SK-MEL-5 (cell line): ENCODE measurements at places on chromosomes 6 and 20. TPM values are rescaled to one million over a fixed set of nuclear protein-coding genes. Genes with fewer than 3 reads are reported as not detected.

- DNase-seq: no peak
These were observed 3.5 kb downstream of the LHFPL5 start for GRCh38 chr6:35808688-35809087.

The HFE gene
- 15.8 and 16.1 TPM in 2 replicates for total RNA-seq

DNA sequence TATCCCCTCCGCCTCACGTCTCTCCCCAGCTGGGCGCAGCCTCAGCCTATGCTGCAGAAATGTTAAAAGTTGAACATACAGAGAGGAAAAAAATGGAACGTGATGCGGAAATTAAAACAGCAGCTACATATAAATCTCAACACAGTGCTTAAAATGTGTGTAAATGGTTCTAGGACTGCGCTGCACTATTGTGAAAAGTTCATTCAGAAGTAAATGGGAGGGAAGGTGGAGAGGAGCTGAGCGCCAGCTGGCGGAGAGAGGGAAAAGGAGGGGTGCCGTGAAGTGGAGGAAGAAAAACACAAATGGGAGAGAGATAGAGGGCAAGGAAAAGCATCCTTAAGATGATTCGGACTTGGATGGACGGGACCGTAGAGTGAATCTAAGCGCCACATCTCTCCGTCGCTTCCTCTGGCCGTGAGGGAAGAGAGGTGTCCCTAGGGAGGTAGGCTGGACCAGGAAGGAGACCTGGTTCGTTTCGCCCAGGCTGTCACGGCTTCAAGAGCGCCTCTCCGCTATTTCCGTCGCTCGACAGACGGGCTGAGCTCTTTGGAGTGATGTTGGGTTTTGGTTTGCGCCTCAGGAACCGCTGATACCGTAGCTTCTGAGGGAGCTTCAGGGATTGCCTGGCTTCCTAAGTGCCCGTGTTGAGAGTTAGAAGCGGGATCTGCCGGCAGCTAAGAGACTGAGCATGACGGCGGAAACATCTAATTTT is 113.7 kb downstream of the TRIM27 start:
- DNase-seq: peak; percentile 53

The EBF4 gene
- 0.50 and 2.0 TPM in 2 replicates for total RNA-seq

- DNase-seq: no peak
These were observed 575.3 kb downstream of the FRK start for GRCh38 chr6:115485400-115485799.

- no peak for DNase-seq
These were observed 39.4 kb upstream of the HIVEP2 start for GRCh38 chr6:142984386-142984785.

DNA sequence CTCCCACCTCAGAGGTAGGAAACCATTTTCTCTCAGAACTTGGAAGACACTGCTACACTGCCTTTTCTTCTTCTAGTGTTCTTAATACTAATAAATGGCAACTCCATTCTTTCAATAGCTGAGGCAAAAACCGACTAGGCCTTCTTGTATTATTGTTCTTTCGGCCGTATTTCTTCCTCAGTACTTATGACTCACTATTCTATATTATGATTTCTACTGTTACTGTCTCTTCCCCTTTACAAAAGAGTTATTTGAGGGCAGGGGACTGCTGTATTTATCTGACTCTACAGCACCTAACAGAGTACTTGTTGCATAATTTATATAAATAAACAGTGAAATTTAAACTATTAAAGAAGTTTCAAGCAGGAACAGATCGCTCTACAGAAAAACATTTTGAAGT is 3.1 kb downstream of the DNAAF9 start:
- no peak for DNase-seq

The OR2B6 gene
- total RNA-seq: not detected in 2 replicates

- DNase-seq: no peak
These were observed 996 bp downstream of the DOK5 start for GRCh38 chr20:54476169-54477009.

GRCh38 chr6:127404133-127404532 is 55.1 kb downstream of the KIAA0408 start:
- no peak for DNase-seq

GRCh38 chr20:57654363-57654997 is 34.3 kb upstream of the ZBP1 start:
- peak; percentile 64 for DNase-seq

- DNase-seq: no peak
These were observed 489.8 kb upstream of the SOX4 start for GRCh38 chr6:21103626-21104224.

The RUNX2 gene
- 0.24 and 0.37 TPM in 2 replicates for total RNA-seq

GRCh38 chr6:160767647-160768019 is 65.6 kb downstream of the PLG start:
- no peak for DNase-seq

The SIRPB1 gene
- total RNA-seq: 0.98 and 1.8 TPM in 2 replicates

DNA sequence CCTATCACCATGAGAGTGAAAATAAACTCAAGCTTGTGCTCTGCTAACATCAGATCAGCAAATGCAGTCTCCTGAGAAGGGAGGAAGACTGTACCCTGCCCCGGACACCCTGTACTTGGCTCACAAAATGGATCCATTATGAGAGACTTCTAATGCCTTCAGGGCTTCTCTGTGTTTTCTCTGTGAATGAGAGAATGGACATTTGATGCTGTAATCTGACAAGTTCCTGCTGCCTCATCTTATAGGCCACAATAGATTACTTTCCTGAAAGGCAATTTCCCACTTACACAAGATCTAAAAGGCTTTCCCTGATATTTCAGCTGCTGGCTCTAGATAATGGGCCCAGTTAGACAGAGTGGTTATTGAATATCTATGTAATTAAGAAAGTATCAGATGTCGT is 117.2 kb downstream of the OTOR start:
- peak; percentile 96 for DNase-seq

GRCh38 chr6:13025893-13026499 is 302.3 kb downstream of the TBC1D7 start:
- DNase-seq: no peak

- DNase-seq: no peak
These were observed 98.5 kb downstream of the GJA10 start for GRCh38 chr6:89992818-89993217.

The ANGPT4 gene
- not detected in 2 replicates for total RNA-seq

The ACOT13 gene
- 27.6 and 34.1 TPM in 2 replicates for total RNA-seq

- no peak for DNase-seq
These were observed 500.1 kb upstream of the ID4 start for GRCh38 chr6:19337101-19337500.

DNA sequence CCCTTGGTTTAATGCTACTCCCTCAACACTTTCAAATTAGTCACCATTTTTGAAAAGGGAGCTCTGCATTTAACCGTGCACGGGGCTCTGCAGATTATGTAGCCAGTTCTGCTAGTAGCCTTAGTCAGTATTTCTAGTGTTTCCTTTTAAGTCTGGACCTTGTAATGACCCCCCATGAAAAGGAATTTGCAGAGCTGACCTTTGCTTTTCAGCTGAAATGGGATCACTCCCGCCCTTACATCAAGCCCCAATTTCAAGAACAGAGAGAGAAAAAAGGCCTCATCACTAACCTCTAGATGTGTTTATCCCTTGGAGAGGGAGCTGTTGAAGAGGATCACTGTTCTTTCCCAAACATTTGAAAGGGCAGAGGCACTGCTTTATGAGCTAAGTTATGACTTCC is 490.7 kb upstream of the BTBD3 start:
- no peak for DNase-seq

GRCh38 chr20:37431786-37432185 is 85.8 kb downstream of the SRC start:
- no peak for DNase-seq

- peak; percentile 39 for DNase-seq
These were observed 390.8 kb downstream of the CDKAL1 start for GRCh38 chr6:20924911-20925543.

The JAG1 gene
- 89.6 and 94.1 TPM in 2 replicates for total RNA-seq

DNA sequence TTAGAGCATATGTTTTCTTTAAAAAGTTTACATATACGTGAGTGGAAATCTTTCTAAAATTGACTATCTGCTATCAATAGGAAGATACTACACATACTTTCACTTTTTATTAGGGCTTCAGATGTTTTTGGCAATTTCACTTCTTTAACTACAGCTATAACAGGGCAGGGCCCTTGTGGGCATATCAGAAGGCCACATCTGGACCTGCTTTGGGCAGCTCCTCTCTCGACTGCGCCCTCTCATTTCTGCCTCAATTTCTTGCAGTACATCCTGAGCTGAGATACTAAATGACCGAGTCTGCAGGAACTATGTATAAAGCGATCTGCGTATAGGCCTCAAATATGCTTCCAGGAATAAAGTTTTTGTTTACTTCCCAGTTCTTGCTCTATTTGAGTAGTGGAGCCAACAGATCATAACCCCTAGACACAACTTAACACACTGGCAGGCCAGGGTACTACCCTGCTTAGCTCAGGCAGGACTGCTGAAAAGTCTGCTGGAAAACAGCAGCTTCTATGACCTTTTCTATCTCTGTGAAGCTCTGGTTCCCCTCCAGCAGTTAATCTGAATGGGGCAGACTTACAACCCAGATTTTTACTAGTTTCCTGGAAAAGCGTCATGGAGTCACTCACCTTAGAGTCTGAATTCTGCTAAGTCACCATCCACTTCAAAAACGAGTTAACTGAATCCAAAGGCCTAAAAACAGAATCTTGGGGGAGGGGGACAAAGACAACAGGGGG is 12.7 kb downstream of the GCLC start:
- DNase-seq: no peak

DNA sequence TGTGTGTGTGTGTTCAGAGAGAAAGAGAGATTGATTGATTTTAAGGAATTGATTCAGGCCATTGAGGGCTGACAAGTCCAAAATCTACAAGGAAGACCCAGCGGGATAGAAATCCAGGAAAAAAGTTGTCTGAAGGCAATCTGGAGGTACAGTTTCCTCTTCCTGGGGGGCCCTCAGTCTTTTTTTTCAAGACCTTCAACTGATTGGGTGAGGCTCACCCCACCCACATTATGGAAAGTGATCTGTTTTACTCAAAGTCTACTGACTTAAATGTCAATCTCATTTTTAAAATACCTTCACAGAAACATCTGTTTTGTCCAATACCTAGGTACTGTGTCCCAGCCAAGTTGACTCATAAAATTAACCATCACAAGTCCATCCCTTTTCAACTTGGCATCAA is 243.0 kb upstream of the PLN start:
- no peak for DNase-seq

The ZNF311 gene
- not detected in 2 replicates for total RNA-seq

DNA sequence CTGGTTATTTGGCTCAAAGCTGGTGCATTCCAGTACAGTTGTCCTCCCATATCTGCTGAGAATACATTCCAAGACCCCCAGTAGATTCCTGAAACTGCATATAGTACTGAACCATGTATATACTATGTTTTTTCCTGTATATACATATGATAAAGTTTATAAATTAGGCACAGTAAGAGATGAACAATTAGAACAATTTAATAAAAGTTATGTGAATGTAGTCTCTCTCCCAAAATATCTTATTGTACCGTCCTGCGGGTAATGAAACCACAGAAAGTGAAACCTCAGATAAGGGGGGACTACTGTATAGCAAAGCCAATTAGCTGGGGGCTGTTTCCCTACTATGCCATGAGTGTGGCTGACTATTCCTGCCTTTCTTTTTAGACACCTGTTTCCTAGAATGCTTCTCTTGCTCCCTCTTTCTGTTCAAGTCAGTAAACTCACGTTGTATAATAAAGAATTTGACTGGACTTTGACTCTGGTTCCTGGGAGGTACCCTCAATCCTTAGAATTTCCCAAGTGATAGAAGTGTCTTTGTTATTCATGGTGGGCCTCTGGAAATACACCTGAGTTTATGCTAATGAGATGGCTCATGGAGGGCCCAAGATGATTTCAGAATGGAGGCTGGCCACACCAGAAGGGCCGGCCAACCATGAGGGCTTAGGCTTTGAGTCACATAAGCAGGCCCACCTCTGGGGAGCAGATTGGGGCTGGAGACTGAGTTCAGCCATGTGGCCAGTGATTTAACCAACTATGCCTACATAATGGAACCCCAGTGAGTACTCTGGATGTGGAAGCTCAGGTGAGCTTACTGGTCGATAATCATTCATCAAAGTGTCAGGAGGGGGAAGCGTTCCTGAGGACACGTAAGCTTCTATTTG is 689 bp upstream of the BLOC1S5 start:
- no peak for DNase-seq

The LAMA2 gene
- 1.3 TPM in 2 replicates for total RNA-seq

The SEC63 gene
- 16.0 and 20.3 TPM in 2 replicates for total RNA-seq

The ERVFRD-1 gene
- 0.24 and 0.63 TPM in 2 replicates for total RNA-seq

DNA sequence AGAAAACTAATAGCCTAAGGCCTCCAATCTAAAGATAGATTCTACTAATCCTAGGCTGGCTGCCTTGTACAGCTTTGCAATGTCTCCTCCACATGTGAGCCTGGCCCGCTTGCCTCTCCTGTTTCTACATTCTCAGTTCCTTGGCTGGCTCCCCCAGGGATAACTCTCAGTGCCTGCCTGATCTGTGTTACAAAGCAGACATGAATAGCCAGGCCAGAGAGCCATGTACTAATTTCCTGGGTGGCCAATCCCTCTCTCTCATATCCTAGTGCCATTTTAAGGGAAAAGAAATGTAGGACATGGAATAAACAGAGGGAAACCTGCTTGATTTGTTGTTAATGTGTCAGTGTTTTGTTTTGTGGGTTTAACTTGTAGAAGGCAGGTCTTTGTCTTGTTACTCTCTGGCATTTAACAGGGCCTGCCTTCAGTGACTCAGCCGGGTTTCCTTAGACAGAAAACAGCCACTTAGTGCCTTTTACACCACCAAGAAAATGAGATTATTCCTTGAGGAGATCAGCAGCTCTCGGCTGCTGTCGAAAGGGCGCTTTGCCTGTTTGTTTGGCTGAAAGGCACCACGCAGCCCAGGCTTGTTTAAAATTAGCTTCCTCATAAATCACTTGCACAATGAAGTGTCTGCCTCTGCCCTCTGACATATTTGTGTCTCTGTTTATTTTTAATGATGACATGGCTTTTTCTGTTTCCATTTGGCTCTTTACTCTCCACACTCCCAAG is 702.7 kb downstream of the MAFB start:
- DNase-seq: peak; percentile 45

GRCh38 chr6:88238901-88239300 is 72.8 kb upstream of the CNR1 start:
- no peak for DNase-seq

The TUBB2A gene
- 118 and 127 TPM in 2 replicates for total RNA-seq

The TGM3 gene
- total RNA-seq: not detected in 2 replicates
